Mammary microvascular endothelial cell (primary cell): ENCODE measurements at places on chromosomes 16 and 17. TPM values are rescaled to one million over a fixed set of nuclear protein-coding genes. Genes with fewer than 3 reads are reported as not detected.

Gene ATP6V0C
- total RNA-seq, result 44.0 and 57.0 TPM in 2 replicates

Gene NPTX1
- total RNA-seq, result 0.15 and 0.33 TPM in 2 replicates

Gene EMC6
- total RNA-seq, result 16.7 and 30.0 TPM in 2 replicates

Gene GDPD1
- 0.34 and 1.3 TPM in 2 replicates for total RNA-seq

Gene FBXL16
- 0.07 TPM in 1 of 2 replicates, not detected in the other for total RNA-seq

Gene HSD17B2
- 299 and 347 TPM in 2 replicates for total RNA-seq

Gene UBALD2
- total RNA-seq, result 14.7 and 28.9 TPM in 2 replicates

Gene CDRT15L2
- not detected in 2 replicates for total RNA-seq

Gene SLC47A1
- total RNA-seq, result 1.6 and 2.2 TPM in 2 replicates

Gene MYOCD
- total RNA-seq, result not detected in 2 replicates
